CD4-positive, alpha-beta T cell treated with Interferon alpha-2 for 1 hour (primary cell): ENCODE measurements at places on chromosomes 11 and 22.
A peak's percentile ranks its signal among the peaks of the same experiment; 100 is the strongest.

- DNase-seq: peak; percentile 9
Measured at GRCh38 chr11:47857892-47858543, 9.9 kb upstream of the NUP160 start.

DNA sequence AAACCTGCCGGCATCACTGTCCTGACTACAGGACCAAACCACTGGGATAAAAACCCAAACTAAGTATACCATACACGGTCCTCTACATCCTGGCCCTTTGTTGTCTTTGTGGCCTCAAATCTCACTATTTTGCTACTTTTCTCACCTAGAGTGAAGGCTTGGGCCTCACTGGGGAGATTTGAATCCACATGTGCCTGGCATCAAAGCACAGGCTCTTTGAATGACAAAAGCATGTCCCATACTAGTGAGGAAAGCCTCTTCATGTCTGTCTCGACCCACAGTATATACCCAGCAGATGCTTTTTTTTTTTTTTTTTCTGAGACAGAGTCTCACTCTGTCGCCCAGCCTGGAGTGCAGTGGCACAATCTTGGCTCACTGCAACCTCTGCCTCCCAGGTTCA, 72.5 kb upstream of the DRD2 start:
- no peak for DNase-seq

DNA sequence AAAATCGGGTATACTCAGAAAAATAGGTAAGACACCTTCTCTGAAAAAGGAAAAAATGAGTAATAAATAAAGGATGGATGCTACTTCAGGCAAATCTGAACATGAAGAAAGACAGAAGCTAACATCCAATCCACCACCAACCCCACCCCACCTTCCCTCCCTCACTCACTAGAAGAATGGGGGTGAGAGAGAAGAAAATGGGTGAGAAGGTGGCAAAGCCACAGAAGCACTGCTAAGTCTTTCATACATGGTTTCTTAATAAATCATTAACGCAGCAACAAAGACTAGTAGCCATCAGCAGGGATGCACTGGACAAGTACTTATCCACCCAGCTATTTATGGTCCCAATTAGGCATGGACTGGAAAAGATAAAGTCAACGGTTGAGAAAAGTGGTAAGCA, 5.9 kb downstream of the FHIP1B start:
- peak; percentile 19 for DNase-seq

- DNase-seq: no peak
Measured at GRCh38 chr11:102395720-102396393, 48.8 kb downstream of the BIRC2 start.

- DNase-seq: no peak
Measured at GRCh38 chr11:11163236-11163635, 189.8 kb downstream of the CSNK2A3 start.

GRCh38 chr11:87301785-87302540, 264.2 kb downstream of the TMEM135 start:
- no peak for DNase-seq

DNA sequence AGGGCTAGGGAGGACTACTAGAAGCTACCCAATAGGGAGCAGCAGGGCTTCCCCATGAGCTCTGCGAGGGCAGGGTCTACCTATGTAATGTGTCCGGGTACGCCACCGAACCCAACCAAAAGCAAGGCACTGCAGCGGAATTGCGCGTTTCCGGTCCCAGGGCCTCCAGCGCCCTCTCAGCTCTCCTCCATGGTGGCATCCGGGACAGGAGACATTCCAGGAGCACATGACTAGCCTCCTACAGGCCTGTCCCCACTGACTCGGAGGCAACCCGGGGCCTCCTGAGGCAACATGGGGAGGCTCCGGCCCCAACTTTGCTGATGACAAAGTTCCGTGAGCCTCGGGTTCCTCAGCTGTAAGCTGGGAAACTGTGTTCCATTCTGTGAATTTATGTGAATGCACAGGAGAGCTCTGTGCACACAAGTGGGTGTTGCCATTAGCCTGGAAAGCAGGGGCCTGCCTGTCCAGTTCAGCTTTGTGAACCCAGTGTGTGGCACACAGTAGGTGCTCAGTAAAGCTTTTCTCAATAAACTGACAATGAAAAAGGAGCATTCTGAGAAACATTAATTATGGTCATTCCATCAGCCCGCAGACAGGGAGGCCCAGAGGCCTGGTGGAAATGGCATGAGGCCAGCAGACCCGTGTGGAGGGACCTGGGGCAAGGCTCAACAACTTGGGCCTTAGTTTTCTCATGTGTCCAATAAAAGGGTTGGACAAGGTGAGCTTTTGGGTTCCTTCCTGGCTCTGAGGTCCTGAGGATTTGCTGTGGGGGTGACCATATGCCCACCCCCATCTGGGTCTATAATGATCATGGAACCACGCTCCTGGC, 50.3 kb downstream of the CHRDL2 start:
- DNase-seq: no peak

- no peak for DNase-seq
Measured at GRCh38 chr11:135004495-135004894, 592.5 kb upstream of the B3GAT1 start.

- DNase-seq: no peak
Measured at GRCh38 chr11:13289081-13289480, 11.5 kb downstream of the BMAL1 start.

- DNase-seq: no peak
Measured at GRCh38 chr11:282171-282570, 4.0 kb downstream of the NLRP6 start.

GRCh38 chr11:107785401-107785800, 73.2 kb downstream of the SLC35F2 start:
- DNase-seq: no peak
